Neural crest cell (in vitro differentiated cells): ENCODE measurements at places on chromosomes 7 and 10. TPM values are rescaled to one million over a fixed set of nuclear protein-coding genes. Genes with fewer than 3 reads are reported as not detected.
A peak's percentile ranks its signal among the peaks of the same experiment; 100 is the strongest.

DNA sequence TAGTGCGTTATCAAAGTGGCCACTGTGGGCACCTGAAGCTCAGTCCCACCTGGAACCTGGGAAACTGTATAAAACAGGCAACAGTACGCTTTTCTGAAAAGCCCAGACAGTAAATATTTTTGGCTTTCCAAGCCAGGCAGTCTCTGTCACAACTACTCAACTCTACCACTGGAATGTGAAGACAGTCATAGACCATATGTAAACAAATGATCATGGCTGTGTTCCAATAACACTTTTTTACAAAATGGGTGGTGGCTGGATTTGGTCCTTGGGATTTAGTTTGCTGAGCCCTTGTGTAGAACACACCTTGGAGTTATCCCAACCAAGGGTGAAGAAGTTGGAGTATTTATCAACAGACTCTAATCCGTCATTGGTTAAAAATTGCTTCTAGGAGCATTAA lies 259.9 kb downstream of the SKIDA1 start:
- H3K4me1 ChIP-seq, result peaks cover 29% of the 10 kb centered on the region
- no peak overlapping the region for H3K4me3 ChIP-seq
- no peaks in the 10 kb centered on the region for H3K36me3 ChIP-seq
- no peak for DNase-seq
- no peaks in the 10 kb centered on the region for H3K27me3 ChIP-seq

DNA sequence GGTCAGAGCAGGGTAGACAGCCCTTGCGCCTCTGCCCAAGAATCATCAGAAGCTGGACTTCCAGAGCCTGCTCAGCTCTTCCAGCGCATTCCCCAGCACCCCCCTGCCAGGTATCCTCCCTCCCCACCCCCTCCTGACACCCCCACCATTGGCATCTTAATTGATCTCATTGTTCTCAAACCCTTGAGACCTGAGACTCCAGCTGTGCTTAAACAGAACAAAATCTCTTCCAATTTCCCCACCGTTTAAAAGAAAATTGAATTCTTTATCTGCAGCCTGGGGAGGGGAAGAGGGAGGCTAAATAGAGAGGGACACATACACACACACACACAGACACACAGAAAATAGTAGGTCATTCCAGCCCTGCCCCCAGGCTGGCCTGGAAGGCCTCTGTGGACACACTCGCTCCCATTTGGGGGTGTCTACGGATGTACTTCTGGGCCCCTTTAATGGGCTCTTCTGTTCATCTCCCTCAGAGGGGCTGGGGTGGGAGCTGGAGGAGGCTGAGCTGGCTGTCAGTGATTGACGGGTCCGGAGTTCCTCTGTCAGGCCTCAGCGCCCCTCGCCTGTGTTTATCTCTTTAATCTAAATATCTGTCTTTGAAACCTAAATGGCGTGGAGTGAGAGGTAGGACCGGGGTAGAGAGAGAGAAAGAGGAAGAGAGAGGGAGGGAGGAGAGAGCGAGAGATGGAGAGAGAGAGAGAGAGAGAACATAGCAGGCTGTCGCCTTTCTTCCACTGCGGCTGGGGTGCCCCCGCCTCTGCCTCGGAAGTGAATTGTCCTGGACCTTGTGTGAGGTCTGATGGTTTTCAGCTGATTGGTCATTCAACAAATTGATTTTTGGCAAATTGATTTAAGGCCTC lies 61.7 kb downstream of the C10orf105 start:
- no peaks in the 10 kb centered on the region for H3K36me3 ChIP-seq
- no peaks in the 10 kb centered on the region for H3K27me3 ChIP-seq
- no peak for DNase-seq
- H3K4me3 ChIP-seq, result peak overlapping the region; percentile 28
- H3K4me1 ChIP-seq, result peaks cover 26% of the 10 kb centered on the region
- peak overlapping the region; percentile 87 for H3K27ac ChIP-seq

DNA sequence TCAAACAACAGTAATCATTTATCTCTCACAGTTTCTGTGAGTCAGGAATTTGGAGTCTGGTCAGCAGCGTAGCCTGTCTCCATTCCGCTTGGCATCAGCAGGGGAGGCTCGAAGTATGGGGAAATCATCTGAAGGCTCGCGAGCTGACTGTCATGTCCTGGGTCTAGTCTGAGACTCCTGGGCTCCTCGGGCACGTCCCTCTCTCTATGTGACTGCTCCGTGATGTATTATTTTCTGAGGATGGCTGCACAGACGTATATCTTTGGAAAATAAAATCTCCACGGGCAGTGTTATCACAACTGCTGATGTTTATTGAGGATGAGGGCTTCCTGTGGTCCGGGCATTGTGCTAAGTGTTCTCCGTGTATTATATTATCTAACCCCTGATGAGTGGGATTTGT lies 23.3 kb upstream of the PCGF5 start:
- DNase-seq, result no peak
- no peaks in the 10 kb centered on the region for H3K4me1 ChIP-seq
- no peaks in the 10 kb centered on the region for H3K36me3 ChIP-seq
- H3K4me3 ChIP-seq, result no peak overlapping the region

GRCh38 chr7:66315192-66315591 lies 110.1 kb downstream of the TPST1 start:
- peaks cover 8% of the 10 kb centered on the region for H3K4me1 ChIP-seq
- H3K27ac ChIP-seq, result no peak overlapping the region
- peaks cover 2% of the 10 kb centered on the region for H3K36me3 ChIP-seq

CYP3A7 gene
- not detected in 2 replicates for total RNA-seq

ACHE gene
- total RNA-seq, result 1.7 and 2.0 TPM in 2 replicates

TMEM106B gene
- total RNA-seq, result 31.8 and 35.0 TPM in 2 replicates
